ENCODE measurements at places on chromosomes 3 and 15.
A peak's percentile ranks its signal among the peaks of the same experiment; 100 is the strongest.

GRCh38 chr3:124217542-124217941, 225.6 kb upstream of the ROPN1 start:
- no peak for DNase-seq

- DNase-seq = no peak
Measured at GRCh38 chr3:189277711-189278110, 105.9 kb downstream of the TPRG1 start.

DNA sequence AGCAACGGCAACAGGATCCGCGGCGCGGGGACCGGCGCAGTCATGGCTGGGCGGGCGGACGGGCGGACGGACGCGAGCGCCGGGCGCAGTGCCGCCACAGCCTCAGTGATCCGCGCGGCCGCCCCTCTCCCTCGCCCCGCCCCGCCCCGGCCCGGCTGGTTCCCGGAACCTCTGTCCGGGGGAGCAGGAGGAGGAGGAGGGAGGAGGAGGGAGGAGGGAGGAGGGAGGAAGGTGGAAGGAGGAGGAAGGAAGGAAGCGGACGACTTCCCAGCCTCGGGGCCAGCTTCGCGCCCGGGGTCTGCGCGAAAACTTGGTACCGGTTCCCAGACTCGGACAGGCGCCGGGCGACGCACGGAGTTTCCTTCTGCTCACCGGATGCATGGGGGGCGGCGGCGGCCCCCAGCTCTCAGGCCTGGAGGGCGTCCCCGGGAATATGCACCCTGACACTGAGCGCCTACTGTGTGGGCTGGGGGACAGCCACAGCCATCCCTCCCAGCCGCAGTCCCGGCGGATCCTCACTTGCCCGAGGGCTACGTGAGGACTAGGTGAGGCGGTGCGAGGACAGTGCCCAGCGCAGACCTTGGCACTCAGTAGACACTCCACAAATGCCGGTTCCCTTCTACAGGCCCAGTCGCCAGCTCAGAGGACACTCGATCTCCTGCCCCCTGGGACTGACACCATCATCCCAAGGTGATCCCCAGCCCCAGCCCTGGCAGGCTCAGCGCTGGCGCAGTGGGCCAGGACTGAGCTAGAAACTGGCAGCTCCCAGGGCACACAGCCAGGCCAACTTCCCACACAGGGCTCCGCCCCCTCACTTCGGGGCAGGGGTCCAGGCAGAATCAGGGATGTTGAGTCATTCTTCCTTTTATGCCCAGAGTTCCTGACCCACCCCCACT, at the start of gene SHISA5:
SHISA5 (minus strand) TSS at position 124 of the 896 bp plus-strand sequence; CDS start at position 44, 80 bp downstream.
- DNase-seq = peak; percentile 60

- DNase-seq = no peak
Measured at GRCh38 chr3:17967111-17967510, 224.7 kb upstream of the TBC1D5 start.

DNA sequence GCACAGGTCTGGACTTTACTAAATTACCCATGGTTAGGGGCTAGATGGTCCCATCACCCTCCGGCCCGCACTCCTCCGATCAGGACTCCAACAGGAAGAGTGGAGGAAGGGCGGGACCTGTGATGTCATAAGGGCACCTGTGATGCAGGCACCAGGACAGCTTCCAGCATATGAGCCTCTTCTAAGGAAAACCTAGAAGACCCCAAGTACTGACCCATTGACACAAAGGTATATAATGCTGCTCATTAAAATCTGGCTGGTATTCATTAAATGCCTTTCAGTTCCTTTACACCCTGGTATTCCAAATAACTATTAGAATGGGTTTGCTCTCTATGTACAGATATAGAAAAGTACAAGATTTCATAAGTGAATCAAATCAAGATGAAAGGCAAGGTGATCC, at the start of gene IQCF5:
IQCF5 (minus strand) TSS at position 101 of the 400 bp plus-strand sequence; CDS start at position 31, 70 bp downstream.
- no peak for DNase-seq

GRCh38 chr3:65967451-65967850, 71.3 kb downstream of the MAGI1 start:
- no peak for DNase-seq

DNA sequence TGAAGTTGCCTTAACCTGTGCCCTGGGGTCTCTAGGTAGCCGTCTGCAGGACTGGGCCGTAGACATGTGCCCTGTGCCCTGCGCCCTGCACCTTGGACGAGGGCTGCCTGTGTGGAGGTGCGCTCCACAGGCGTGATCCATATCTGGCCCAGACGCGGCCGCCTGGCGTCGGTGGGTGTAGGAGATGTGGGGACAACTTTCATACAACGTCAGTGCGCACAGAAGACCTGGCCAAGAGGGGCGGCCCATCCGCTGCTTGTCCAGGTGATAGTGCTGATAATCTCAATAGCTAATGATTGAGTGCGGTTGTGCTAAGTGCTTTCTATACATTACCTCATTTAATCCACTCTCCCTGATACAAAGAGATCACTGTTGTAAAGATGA, 665 bp upstream of the RASGRP1 start:
- DNase-seq = no peak

- DNase-seq = no peak
Measured at GRCh38 chr3:177211503-177212277, 14.4 kb upstream of the TBL1XR1 start.

GRCh38 chr15:58764468-58764867, 6.6 kb upstream of the MINDY2 start:
- DNase-seq = no peak

GRCh38 chr3:168613151-168613550, 517.4 kb upstream of the GOLIM4 start:
- no peak for DNase-seq

DNA sequence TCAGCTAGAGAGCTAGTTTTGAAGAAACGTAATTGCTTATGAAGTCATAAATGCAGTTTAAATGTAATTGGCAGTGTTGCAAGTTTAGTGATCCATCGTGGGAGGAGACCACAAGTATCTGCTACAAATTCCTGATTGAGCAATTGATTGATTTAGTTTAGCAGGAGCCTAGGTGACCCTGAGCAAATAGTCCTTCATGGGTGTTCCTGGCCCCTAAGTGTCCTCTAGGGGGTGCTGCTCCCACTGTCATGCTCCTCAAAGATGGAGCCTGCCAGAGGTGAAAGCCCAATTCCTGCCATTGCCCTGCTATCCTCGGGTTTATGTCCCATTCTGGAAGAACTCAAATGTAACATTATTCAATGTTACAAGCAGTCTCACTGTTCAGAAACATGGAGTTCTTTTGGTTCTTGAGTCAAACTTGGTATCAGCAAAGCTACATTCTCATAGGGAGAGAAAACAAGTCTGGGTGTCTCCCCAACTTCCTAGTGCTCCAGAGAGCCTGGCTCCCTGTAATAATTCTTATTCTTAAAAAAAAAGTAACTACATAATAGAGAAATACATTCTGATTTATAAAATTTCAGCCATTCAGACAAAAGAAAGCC, 29.8 kb upstream of the SENP5 start:
- DNase-seq = peak; percentile 72

GRCh38 chr15:39580485-39581241, at the start of gene THBS1:
THBS1 (plus strand) TSS chr15:39581079; CDS start chr15:39581858, 779 bp downstream.
- DNase-seq = peak; percentile 37

DNA sequence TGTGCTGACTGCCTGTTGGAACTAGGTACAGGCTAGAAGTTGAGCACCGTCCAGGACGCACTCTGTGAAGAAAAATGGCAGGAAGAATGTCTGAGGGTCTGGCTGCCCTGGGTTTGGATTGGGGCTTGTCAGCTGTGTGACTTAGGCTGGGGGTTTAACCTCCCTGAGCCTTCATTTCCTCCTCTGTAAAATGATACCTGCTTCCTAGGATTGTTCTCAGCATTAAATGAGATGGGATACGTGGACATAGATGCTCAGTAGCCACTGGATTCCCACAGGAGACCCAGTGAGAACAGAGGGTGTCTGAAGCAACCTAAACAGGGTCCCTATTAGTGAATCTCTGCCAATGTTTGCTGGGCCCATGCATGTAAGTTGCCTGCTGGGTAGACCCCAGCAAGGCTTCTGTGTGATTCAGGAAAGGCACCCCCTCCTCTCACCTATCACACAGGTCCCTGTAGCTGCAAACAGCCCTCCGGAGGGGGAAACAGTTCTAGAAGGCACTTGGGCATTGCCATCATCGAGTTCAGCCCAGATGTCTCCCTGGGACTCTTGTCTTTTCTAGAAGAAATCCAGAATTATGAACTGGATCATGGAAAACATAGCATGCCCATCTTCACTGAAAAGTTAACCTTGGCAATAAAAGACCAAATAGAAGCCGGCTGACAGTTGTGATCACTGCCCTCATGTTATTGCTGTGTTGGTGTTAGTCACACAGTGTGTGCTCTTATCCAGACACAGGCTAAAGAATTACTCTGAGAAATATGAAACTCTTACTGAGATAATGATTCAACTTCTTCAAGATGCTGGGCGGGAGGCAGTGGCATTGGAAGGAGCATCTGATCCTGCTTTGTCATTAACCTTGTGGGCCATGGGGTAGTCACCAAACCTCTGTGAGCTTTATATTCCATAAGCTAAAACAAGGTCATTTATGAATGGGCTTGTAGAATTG, 64.5 kb downstream of the SMAD6 start:
- no peak for DNase-seq

DNA sequence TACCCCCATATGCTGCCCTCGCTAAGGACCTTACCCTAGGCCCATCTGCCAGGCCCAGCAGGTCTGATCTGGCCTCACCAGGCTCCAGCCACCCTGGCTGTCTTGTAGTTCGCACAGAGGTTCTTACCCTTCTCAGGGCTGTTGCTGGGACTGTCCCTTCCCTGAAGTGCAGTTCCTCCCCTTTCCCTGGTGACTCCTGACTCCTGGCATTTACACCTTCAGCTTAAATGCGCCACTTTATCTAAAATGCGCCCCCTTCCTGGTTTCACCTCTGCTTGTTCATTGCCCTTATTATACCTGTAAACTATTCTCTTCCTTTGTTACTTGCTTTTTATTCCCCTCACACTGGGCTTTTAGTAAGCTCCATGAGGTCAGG, 835 bp upstream of the TTLL3 start:
- DNase-seq = no peak

DNA sequence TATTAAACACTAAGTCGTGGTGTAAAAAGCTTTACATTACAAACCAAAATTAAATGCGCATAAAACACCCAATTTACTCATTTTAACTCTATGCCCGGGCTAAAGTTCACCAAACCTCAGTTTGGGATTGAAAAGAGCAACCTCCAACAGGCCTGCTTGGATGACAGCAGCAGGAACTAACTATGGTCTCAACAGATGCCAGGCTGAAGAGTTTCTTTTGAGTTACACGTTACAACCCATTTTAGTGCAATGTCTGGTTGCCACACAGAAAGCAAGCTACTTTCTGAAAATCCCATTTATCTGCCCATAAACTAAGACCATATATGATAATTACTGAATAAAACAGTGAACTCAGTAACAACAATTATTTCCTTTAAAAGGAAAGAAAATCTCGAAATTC, 2.2 kb downstream of the SATB1 start:
- no peak for DNase-seq

DNA sequence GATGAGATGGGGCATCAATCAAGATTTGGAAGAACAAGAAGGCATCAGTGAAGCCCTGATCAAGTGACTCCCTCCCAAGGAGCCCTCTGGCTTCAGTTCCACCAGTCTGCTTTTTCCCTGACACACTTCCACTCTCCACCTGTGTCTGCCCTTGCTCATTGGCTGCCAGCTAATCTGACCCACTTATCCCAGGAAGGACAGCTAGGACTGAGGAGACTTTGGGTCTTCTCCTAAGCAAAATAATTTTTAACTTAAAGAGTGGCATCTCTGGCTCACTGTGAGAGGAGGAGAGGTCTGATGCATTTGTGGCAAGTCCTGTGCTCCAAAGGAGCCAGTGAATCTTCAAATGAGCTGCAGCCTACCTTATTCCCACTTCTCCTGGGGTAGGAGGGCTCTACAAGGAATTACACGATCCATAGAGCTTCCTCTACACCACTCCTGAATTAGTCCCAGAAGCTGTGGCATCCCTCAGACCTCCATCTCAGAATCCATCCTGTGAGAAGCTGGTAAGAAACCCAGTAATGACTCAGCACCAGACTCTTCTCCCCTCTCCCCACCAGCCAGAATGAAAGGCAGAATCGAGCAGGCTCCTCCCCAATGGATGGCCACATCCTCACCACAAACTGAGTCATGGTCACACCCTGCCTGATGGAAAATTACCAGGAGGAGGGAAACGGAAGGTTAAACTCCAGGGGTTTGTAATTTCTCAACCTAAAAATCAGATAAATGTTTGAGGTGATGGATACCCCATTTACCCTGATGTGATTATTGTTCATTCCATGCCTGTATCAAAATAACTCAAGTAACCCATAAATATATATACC, 6.3 kb upstream of the PKM start:
- peak; percentile 64 for DNase-seq

DNA sequence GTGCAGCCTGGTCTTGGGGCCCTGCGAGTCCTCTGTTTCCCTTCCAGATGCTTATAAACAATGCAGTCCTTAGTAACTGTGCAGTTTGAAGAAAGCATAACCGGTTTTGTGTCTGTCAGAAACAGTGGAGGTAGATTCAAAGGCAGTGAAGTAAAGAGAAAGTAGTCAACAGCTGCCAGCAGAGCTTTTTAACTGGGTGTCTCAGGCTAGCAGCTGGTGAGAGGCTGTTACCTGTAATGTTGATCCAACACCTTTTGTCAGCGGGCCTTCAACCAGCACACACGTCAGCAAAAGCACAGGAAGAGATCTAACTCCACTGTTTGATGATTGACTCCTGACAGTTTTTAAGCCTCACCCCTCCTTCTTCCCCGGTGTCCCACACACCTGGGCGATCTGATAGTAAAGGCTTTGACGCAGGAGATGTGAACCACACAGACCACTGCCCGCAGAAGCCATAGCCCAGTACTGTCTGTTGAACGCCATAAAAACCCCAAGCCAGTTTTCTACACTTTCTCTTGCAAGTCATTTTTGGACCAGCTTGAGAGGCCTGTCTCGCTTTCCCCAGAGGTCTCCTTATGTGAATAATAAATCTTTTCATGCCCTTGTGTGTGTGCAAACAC, 178.0 kb downstream of the FMN1 start:
- no peak for DNase-seq

DNA sequence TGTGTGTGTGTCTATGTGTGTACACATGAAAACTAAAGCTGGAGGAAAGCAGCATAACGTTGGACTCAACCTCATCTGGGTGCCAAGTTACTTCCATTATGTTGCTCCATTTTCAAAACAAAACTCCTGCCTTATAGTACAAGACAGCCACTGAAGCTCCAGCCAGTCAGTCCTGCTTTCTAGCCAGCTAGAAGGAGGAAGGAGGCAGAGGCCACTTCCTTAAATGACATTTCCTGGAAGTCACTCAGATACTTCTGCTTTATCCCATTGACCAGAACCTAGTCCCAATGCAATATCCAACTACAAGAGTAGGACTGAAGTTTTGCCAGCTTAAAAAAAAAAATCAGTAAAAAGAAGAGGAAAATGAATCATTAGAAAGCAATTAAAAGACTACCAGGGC, 31.7 kb downstream of the CADPS start:
- no peak for DNase-seq

GRCh38 chr3:136731274-136731884, 20.8 kb downstream of the STAG1 start:
- no peak for DNase-seq

DNA sequence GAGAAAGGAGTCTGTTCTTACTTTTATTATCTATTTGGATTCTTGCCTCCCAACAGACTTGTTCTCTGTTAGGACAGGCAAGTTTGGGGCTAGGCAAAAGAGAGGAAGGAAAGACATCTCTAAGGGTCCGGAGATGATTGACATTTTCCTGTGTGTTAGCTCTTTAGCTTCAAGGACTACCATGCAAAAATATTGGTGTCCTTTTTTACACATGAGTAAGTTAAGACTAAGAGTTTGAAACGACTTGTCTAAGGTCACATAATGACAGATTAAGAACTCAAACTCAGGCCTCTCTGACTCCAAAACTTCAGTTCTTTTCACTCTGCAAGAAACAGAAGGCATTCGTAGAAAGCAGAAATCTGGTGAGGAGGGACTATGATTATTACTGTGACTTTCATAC, 5.9 kb downstream of the LMCD1 start:
- DNase-seq = no peak
